ENCODE measurements at places on chromosomes 5 and 9.

GRCh38 chr9:112541685-112542084 lies 55.1 kb downstream of the KIAA1958 start:
- peak; percentile 56 for DNase-seq

DNA sequence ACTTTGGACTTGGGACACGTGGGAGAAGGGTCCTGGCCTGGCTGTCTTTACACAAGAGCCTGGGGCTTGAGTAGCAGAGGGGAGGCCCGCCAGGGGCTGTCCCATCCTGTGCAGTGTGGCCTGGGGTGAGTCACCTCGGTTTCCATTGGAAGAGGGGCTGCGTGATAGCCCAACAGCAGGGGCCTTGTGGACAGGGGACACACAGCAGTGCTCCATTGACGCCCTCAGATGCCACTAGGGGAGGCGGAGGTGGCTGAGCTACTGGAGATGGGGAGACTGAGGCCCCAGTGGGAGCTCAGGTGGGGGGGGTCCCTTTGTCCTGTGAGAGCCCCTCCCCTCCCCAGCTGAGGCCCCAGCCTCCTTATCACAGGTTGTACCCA lies 50.0 kb upstream of the RNU6ATAC start:
- DNase-seq = no peak

DNA sequence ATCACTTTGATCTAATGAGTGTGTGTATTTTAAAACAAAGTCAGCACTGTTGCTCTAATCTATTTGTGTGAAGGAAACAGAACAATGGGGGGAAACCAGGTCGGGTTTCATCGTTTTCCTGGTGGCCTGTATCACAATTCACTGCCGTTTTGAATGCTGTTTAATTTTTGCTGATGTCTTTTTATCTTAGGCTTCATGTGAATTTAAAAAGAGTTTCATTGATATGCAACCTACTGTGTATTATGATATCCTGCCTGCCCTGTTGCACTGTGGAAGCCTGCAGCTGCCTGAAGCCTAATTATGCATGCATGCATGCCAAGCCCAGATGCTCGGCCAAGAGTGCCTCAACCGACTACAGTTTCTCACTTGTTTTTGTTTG lies 307.5 kb downstream of the ZNF608 start:
- DNase-seq = no peak

DNA sequence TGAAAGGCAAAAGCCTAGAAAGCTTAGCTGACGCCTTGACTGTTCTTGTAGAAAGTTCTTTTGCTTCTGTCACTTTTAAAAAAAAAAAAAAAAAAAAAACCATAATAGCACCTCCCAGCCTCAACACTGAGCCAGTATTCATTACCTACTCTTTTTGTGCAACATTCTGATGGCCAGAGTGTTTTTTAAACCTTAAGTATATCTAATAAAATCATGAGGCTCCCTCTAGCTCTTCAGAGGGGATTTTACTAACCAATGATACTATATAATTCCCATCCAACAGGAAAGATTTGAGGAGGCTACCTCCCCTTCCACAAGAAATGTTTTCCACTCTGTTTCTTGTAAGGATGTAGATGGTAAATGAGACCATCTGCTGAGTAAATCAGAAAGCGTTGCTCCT lies 3.9 kb downstream of the BNC2 start:
- no peak for DNase-seq

DNA sequence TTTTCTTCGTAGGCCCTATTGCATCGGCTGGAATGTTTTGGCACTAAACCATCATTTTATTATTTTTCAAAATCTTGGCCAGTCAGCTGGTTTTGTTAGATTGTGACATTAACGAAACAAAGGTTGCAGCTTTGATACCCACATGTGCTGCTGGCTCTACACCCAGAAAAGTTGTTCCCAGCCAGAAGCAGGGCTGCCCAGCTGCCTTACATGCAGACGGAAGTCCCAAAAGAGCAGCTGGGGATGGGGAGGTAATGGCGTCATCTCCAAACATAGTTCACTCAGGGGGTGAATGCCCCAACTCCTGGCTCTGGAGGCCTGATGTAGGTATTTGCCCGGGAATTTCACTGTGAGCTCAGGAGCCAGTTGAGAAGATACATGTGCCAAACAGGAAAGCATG lies 23.3 kb downstream of the TMEM171 start:
- DNase-seq = peak; percentile 50

- no peak for DNase-seq
These were observed 168.9 kb downstream of the CRB2 start for GRCh38 chr9:123524866-123525265.

GRCh38 chr9:136062657-136063439 lies 32.2 kb downstream of the NACC2 start:
- no peak for DNase-seq

- no peak for DNase-seq
These were observed 80.0 kb upstream of the PCA3 start for GRCh38 chr9:76684213-76684612.

GRCh38 chr5:65663804-65664521 lies 39.1 kb downstream of the SHLD3 start:
- DNase-seq = peak; percentile 22

GRCh38 chr5:73446631-73447529 lies 1.7 kb downstream of the FOXD1 start:
- no peak for DNase-seq

DNA sequence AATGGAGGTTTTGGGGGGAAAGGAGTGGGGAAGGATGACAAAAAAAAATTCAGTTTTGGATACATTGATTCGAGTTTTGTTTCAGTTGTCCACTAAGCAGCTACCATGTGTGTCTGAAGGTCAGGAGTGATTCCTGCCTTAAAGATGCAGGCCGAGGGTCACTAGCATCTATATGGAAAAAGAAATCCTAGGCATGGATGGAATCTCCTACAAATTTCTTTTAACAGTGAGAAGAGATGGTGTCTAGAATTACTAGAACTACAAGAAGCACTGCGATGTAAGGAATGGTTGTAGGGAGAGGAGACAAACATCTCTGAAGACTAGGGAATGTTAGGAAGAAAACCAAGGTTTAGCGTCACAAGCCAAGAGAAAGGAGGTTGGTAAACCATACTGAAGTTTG lies 19.6 kb upstream of the TRIO start:
- DNase-seq = no peak
